Cardiac septum (tissue), 1 donor: ENCODE measurements at places on chromosomes 16 and 17. TPM values are rescaled to one million over a fixed set of nuclear protein-coding genes. Genes with fewer than 3 reads are reported as not detected.

GRCh38 chr17:28407974-28408306, 1.9 kb upstream of the SLC46A1 start:
- DNase-seq = no peak

- DNase-seq = no peak
These were observed 3.4 kb downstream of the LYRM1 start for GRCh38 chr16:20903899-20904506.

DNA sequence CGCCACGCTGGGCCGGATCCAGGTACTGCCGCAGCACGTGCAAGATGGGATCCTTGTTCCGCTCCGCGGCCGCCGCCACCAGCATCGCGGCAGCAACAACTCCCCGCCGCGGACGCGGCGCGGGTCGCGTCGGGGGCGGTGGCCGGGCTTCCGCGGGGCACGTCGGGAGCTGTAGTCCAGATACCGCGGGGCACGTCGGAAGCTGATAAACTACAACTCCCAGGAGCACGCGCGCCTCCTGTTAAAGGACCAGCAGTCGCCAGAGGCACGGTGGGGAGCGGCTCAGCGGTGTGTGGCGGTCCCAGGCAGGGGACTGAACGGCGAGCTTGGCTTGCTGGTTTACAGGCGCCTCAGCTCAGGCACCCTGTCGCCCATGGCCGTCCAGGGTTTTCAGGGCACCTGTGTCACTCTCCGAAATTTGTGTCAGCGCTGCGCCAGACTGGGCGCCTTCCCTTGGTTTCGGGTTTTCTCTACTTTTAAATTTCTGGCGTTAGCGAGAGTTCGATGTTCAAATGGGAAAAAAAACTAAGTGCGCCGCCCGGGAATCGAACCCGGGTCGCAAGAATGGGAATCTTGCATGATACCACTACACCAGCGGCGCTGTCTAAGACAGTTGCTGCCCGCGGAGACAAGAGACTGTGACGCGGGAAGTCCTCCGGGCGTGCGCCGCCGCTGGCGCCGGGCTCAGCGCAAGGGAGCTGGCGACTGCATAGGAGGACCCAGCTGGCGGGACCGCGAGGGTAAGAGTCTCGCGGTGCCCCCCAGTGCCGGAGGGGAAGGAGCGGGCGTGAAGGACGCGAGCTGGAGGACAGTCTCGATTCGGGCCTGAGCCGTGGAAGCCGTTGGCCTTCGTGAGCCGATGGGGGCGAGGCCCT, at the start of gene METTL26:
TSS of gene METTL26 (minus strand) at position 100 of the 875 bp plus-strand sequence. CDS start at position 85, 15 bp downstream.
- peak; percentile 97 for DNase-seq

DNA sequence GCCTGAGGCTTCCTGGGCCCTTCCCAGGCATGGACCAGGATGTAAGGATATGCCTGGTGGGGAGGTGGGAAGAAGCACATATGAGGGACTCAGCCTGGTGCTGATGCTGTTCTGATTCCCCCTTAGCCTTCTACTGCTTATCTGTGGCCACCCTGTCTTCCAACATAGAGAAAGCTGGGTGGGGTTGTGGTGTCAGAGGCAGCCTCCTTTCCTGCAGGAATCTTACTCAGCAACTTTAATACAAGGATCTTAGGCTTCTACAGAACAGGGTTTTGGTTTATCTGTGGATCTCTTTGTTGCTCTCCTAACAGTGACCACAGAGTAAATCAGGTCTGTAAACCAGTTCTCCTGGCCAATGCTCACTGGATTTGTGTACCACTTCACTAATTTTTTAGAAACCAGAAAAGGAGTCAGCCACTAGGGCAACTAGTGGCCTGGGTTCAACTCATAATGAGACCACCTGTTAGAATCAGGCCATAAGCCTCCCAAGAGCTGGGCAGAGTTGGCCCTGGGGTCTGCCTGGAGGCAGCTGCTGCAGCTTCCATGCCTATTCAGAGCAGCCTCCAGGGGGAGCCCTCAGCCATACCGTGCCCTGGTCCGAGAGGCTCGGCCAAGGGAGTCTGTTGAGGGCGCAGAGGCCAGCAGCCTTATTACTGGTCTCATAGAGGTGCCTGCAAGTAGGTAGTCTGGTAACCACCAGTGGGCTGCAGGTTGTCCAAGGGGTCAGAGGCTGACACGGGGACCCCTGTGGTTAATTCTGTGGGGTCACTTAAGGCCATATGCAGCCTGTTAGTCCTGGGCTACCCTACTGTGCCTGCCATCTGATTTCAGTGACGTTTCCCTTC, 7.1 kb downstream of the HAS3 start:
- peak; percentile 74 for DNase-seq

GRCh38 chr16:12706628-12707027, 97.1 kb downstream of the CPPED1 start:
- peak; percentile 44 for DNase-seq

DNA sequence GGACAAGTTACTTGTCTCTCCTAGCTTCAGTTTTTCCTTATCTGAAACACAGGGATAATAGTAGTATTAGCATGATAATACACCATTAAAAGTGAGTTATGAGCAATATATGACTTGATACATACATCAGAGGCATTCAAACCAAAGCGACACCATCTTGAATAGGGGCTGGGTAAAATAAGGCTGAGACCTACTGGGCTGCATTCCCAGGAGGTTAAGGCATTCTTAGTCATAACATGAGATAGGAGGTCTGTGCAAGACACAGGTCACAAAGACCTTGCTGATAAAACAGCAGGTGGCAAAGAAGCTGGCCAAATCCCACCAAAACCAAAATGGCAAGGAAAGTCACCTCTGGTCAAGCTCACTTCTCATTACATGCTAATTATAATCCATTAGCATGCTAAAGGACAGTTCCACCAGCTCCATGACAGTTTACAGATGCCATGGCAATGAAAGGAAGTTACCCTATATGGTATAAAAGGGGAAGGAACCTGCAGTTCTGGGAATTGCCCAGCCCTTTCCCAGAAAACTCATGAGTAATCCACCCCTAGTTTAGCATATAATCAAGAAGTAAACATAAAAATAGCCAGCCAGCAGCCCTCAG, 37.2 kb upstream of the HS3ST3A1 start:
- no peak for DNase-seq

GRCh38 chr16:89410794-89411309, 79.5 kb downstream of the ANKRD11 start:
- no peak for DNase-seq

DNA sequence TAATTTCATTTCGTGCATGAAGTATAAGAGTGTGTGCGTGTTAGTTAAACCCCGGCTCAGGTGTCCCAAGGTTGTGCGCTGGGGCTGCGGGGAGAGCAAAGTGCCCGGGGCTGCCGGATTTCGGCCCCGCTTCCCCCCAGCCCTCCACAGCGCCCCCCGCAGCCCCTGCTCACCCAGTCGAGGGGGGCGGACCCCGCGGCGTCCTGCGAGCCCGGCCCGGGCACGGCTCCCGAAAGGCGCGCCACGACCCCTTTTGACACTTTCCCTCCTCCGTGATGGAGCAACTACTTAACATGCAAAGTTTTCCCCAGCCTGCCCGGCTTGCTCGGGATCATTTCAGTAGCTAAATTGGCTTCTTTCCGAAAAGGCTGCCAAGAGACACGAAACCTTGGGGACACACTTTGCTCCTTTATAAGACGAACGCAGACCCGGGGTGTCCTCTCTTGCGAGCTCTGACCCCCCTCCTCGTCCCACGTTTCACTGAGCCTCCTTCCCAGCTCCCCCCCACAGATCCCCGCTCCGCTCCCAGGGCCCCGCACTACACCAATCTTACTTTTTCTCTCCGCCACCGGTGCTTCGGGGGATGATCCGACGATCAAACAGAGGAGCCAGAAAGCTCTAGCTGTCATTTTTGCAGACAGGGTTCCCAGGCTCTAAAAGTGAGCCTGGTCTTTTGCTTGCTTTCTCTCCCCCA, 552 bp downstream of the C17orf58 start:
- DNase-seq = peak; percentile 77

GRCh38 chr17:4553669-4554068, 1.5 kb downstream of the MYBBP1A start:
- DNase-seq = no peak

GRCh38 chr17:31373150-31374093, 18.1 kb upstream of the RAB11FIP4 start:
- no peak for DNase-seq

DNA sequence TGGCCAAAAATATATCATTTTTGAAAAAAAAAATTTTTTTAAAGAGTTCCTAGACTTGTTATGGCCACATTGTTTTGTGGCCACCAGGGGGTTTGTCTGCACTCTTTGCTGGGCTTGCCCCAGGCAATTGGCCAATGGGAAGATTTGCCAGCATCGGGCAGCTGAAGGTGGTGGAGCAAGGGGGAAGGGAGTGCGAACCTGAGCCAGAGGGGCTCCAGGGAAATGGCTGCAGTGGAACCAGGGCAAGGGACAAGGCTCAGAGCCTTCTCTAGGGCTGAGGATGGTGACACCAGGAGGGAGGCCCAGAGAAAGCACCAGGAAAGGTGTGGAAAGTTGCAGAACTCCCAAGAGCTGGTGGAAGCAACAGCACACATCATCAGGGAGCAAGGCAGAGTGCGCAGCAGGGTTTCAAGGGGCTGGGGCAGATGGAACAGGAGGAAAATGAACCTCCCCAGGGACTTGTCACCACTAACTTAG, 15.5 kb upstream of the CMIP start:
- no peak for DNase-seq

GRCh38 chr17:38605841-38606645, at the start of gene SRCIN1:
TSS of gene SRCIN1 (minus strand) at chr17:38605952. CDS start at chr17:38605705, 247 bp downstream.
- DNase-seq = no peak

Gene NOD2
- total RNA-seq = 0.40 TPM
